GM06990 (cell line): ENCODE measurements at places on chromosomes 5 and 9.

- DNase-seq = no peak
Measured at GRCh38 chr5:38607930-38608564, 51.6 kb upstream of the LIFR start.

GRCh38 chr9:135926402-135927194 is 19.3 kb upstream of the CAMSAP1 start:
- no peak for DNase-seq

- no peak for DNase-seq
Measured at GRCh38 chr5:137730336-137730735, 5.6 kb downstream of the KLHL3 start.

DNA sequence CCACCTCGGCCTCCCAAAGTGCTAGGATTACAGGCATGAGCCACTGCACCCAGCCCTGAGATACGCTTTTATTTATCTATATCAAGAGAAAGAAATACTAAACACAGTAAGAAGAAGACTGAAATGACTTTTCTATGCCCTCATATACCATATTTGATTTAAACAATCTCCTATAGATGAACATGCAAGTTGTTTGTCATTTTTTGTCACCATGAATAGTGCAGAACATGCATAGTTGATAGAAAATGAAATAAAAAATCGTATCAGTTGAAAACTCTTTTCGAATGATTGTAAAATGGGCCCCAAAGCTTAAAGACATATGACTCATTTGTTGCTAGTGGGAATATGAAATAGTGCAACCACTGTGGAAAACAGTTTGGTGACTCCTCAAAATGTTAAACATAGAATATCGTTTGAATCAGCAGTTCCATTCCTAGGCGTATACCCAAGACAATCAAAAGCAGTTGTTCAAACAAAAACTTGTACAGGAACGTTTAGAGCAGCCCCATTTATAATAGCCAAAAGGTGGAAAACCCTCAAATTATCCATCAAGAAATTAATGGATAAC is 61.4 kb upstream of the ANKH start:
- DNase-seq = no peak

DNA sequence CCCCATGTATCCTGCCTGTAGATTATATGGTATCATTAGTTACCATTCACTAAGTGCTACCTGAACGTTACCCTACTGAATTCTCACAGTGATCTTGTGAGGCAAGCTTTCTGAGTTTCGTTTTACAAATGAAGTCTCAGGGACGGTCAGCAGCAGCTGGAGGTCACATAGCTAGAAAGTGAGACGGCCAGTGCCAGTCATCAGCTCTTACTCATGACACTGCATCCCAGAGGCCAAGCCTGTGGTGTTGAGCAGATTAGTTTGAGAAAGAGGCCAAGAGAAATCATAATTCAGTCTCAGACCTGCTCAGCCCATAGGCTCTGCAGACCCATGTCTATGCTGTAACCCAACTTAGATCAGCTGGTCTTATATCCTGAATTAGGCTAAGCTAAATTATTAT is 95.7 kb upstream of the EGFLAM start:
- DNase-seq = no peak

DNA sequence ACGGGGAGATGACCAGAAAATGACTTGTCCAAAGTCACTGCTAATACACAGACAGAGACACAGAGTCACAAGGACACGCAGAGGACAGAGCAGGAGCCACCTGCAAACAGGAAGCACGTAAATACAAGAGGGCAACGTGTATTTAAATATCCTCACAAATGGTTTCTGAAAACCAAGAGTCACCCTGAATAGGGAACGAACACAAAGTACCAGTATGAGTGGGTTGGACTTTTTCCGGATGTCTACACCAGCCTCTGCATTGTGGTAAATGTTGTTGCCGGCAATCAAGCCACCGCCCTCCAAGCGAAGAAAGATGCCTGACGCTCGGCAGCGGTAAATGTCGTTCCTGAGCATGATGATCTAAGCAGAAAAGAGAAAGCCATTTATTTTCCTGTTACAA is 44.5 kb downstream of the FBXO10 start:
- no peak for DNase-seq

GRCh38 chr5:170861917-170862766 is at the start of gene RANBP17:
Gene RANBP17 (plus strand): TSS chr5:170862018.
- peak; percentile 70 for DNase-seq

DNA sequence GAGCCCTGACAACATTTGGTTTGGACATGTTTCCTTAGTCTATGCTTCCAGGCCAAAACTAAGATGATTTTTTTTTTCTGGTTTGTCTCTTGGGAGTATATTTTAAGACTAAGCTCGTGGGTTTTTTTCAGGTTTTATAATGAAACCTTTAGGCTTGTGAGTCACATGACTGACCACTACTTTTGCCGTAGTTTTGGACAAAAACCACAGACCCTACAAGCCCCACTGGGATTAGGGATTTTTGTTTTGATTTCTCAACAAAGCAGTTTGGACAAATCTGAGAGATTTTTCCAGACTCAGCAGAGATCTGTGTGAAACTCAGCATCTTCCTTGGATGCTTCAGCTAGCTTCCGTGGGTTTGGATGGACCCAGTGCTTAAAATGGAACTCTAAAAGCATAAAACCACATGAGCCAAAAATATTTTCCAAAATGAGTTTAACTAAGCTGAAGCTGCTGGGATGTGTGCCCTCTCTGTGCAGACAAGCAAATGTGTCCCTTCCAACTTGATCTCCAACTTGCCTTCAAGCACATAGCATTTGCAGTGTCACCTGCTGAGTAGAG is 70.3 kb upstream of the SMIM15 start:
- DNase-seq = no peak

- DNase-seq = no peak
Measured at GRCh38 chr9:33924978-33925797, 108.2 kb downstream of the UBE2R2 start.

- peak; percentile 6 for DNase-seq
Measured at GRCh38 chr9:137431416-137431931, 8.3 kb downstream of the NOXA1 start.

DNA sequence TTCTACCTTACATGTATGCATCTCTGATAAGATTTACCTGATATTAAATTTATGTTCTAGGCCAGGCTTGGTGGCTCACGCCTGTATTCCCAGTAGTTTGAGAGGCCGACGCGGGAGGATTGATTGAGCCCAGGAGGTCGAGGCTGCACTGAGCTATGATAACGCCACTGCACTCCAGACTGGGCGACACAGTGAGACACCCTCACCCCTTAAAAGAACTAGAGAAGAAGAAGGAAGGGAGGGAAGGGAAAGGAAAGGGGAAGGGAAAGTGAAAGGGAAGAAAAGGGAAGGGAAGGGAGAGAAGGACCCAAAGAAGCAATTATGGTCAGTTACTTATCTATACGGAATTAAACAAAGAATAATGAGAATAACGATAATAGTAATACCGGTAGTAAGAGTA is 1.2 kb upstream of the RFK start:
- no peak for DNase-seq

GRCh38 chr9:135381762-135382310 is 97.7 kb upstream of the PPP1R26 start:
- no peak for DNase-seq

- DNase-seq = no peak
Measured at GRCh38 chr9:7606591-7606990, 193.0 kb downstream of the DMAC1 start.

DNA sequence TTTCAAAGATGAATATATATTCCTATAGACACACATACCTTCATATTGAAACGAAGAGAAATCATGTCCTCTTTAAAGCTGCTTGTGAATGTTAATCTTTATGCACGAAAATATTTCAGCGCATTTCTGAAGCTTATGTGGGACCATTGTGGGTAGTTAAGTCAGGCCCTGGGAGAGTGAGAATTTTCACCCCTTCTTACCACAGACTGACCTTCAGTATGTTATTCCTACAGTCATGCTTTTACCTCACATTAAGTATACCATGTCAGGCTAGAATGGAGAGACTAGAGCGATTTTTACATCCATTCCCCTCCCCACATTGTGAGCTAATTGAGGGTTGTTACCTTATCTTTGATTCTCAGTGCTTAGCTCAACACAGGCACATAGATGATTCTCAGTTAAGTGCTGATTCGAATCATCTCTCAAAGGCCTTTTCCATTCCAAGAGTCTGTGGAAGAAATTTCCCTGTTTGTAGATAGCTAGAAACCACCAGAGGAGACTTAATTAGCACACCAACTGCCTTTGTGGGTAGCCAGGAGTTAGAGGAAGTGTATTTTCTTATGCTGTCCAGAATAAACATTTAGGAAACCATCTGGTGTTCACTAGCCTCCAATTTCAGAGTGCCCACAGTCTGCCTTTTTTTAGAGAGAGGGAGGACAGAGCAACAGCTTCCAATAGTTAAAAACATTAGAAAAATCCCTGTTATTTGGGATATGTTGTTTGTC is 110.5 kb downstream of the MEGF10 start:
- no peak for DNase-seq

DNA sequence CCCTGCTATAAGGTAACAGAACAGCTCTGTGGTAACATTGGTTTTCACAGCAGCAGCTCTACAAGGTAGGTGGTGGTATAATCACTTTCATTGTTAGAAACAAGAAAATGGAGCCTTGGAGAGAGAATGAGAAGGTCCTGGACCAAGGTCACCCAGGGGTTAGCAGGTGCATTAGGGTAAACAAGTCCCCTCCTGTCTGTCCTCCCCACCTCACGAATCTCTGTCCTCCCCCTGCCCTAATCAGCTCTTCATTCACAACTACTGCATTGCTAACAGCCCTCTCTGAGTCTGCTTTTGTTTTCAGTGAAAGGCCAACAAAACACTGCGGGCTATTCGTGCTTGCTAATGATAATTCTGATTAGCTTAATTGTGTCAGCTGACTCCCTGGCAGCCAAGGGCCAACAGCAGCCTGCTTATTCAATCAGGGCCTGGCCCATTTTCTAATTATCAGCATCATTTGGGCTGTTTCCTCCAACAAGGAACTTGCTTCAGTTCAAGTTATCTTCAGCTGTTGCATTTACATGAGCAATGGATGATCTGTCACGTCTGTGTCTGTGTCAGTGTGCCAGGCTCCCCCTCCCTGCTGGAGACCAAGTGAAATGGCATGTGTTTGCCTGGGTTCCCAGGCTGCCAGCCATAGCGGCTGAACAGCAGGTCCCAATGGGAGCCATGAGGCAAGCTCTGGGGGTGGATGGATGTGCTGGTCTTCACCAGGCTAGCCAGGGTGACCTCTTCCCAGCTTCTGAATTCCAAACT is 56.7 kb upstream of the EQTN start:
- DNase-seq = no peak

DNA sequence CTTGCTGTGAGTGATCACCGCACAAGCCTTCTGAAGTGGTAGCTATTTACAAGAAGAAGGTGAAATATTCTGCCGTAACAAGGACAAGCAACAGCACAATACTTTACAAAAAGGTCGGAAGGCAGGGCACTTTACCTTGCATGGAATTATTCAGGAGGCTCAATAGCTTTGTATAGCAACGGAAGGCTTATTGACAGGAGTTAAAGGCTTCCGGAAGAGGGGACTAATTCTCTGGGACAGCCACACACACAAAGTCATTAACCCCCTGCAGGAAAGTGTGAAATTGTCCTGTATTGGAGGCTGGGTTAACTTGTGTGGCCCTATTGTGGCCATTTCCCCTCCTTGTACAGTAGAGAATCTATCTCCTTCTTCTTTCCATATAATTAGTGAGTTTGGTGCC is 199.3 kb upstream of the SEMA6A start:
- DNase-seq = no peak

- DNase-seq = no peak
Measured at GRCh38 chr5:153753645-153754432, 263.4 kb downstream of the GRIA1 start.

- DNase-seq = no peak
Measured at GRCh38 chr5:102596951-102597350, 98.2 kb upstream of the SLCO6A1 start.

DNA sequence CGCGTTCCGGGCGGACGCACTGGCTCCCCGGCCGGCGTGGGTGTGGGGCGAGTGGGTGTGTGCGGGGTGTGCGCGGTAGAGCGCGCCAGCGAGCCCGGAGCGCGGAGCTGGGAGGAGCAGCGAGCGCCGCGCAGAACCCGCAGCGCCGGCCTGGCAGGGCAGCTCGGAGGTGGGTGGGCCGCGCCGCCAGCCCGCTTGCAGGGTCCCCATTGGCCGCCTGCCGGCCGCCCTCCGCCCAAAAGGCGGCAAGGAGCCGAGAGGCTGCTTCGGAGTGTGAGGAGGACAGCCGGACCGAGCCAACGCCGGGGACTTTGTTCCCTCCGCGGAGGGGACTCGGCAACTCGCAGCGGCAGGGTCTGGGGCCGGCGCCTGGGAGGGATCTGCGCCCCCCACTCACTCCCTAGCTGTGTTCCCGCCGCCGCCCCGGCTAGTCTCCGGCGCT is at the start of gene DAPK1:
TSS of gene DAPK1 (plus strand) at position 264 of the 442 bp plus-strand sequence. CDS start 1,211 bp downstream, outside the sequence.
- DNase-seq = peak; percentile 86

DNA sequence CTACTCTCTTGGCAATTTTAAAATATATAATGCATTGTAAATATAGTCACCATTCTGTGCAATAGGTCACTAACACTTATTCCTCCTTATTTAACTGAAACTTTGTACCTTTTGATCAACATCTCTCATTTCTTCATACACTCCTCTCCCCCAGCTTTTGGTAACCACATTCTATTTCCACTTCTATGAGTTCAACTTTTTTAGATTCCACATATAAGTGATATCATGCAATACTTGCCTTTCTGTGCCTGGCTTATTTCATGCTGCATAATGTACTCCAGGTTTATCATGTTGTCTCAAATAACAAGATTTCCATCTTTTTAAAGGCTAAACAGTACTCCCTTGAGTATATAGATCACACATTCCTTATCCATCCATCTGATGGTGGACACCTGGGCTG is 188.8 kb downstream of the NXNL2 start:
- no peak for DNase-seq

- no peak for DNase-seq
Measured at GRCh38 chr9:19640014-19640413, 148.8 kb downstream of the SLC24A2 start.

DNA sequence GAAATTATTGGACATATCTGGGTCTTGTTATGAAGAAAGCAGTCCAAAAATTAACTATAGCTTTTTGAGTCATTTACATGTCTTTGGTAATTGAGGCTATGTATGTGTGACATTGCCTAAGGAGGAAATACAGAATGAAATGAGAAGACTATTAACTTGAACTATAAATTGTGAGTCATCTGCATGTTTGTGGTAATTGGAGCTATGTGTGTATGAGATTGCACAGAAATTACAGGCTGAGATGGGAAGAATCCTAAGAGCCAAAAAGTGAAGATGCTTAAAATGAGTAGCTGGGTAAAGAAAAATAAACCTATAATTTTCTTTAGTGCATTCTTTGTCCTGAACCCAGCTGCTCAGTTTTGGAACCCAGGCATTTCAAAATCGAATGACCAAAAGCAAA is 747.6 kb upstream of the EDIL3 start:
- DNase-seq = no peak

- no peak for DNase-seq
Measured at GRCh38 chr9:109063760-109064159, 50.5 kb upstream of the CTNNAL1 start.

DNA sequence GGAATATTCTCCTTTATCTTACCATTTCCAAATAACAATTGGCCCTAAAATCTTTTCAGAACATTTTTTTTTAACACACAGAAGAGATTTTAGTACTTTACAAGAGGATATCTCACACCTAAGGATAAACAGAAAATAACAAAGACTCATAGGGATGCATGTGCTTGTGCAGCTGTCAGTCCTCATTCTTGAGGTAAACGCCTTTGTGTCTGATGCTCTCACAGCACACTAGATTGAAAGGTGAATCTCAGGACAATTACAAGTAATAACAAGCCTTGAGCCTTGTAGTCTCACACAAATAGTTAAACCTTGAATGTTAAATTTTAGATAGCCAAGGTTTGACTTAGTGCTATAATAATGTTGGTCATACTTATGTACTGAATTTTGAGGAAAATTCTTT is 439.2 kb downstream of the PTPRD start:
- DNase-seq = no peak

GRCh38 chr9:125492719-125493118 is 214.3 kb downstream of the MAPKAP1 start:
- no peak for DNase-seq

- DNase-seq = no peak
Measured at GRCh38 chr5:138065102-138065501, 18.7 kb upstream of the WNT8A start.
